CD4-positive, alpha-beta T cell treated with Interleukin-1 beta for 1 hour (primary cell): ENCODE measurements at places on chromosomes 5 and 9.

DNA sequence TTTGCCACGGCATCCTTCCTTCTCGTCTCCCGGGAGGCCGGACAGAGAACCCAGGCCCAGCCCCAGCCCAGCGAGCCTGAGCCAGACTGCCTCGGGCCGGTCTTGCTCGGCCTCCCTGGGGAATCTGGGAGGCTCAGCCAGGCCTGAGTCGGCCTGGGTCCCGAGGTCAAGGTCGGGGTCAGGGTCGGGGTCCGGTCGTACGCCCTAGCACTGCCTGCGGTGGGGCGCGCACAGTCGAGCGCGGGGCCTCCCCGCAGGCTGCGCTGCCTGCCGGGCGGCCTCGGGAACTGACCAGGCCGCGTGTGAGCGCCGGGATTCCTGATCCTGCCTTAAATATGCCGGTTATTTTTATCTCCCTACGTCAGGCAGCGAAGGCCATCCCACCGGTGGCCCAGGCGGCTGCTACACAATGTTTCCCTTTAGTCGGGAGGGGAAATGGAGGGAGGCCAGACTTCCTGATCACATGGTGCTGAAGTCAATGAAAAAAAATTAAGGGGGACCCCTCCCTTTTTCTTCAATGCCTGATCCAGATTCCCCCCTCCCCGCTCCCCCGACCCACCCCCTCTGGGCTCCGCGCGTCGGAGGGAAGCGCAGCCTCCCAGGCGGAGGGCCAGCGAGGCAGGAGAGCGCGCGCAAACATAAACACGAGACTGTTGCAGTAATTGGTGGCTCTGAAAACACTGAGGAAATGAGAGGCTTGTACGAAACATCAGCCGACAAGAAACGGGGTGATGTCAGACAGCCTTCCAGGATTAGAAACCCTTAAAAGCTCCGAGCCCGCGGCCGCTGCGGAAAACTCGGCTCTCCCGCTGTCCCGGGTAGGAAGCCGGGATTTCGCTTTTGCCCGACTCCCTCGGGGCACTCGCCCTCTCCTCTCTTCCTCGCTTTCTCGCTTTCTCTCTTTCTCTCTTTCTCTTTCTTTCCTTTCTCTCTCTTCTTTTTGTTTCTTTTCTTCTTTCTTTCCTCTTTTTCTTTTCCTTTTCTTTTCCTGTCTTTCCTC is 148.2 kb upstream of the KLF4 start:
- DNase-seq, result peak; percentile 31

- no peak for DNase-seq
These were observed 9.8 kb upstream of the LARP1 start for GRCh38 chr5:154745349-154745748.

- no peak for DNase-seq
These were observed 124.9 kb upstream of the ANKRD55 start for GRCh38 chr5:56358046-56358445.

- DNase-seq, result no peak
These were observed 33.4 kb downstream of the FAM81B start for GRCh38 chr5:95424526-95424925.

GRCh38 chr9:75939536-75940111 is 49.2 kb downstream of the PCSK5 start:
- no peak for DNase-seq

- no peak for DNase-seq
These were observed 340.6 kb downstream of the CAAP1 start for GRCh38 chr9:26551971-26552370.

DNA sequence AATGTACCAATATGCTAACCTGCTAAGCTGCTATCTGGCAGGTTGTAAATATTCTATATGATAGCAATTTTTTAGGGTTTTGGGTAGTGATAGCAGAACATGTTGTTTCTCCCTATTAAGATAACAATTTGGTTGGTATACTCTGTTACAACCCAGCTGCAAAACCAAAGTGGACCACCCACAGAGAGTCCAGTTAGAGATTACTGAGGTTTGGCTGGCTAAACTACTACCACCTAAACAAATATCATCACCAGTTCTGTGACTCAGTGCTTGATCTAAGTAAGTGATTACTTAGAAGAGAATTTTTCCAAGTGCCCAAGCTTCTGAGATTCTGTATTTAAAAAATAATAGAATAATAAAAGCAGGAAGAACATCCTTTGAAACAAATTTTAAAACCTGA is 72.3 kb downstream of the XRCC4 start:
- DNase-seq, result no peak

DNA sequence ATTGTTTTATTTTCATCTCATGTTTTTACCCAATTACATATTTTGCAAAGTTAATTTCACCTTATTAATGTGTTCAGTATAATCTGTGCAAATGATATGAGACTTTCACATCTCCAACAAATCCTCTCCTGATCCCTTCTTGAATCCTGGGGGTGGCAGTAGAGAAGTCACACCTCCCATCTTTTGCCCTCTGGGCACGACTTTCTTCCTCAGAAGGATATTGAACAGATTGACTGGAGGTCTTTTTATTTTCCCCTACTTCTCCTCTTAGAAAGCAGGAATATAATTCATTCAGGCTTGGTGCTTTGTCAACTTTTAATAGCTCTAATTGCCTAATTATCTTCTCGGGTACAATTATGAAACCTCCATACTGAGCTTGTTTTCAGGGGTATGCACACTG is 1037.1 kb upstream of the NUDT12 start:
- DNase-seq, result no peak

- no peak for DNase-seq
These were observed 12.5 kb downstream of the SQSTM1 start for GRCh38 chr5:179833056-179833708.
